ENCODE measurements at places on chromosomes 7 and 10.

- DNase-seq = no peak
Measured at GRCh38 chr10:14008740-14009080, 322.0 kb downstream of the FRMD4A start.

- DNase-seq = peak; percentile 65
Measured at GRCh38 chr7:151877911-151878835, 1.3 kb upstream of the PRKAG2 start.

DNA sequence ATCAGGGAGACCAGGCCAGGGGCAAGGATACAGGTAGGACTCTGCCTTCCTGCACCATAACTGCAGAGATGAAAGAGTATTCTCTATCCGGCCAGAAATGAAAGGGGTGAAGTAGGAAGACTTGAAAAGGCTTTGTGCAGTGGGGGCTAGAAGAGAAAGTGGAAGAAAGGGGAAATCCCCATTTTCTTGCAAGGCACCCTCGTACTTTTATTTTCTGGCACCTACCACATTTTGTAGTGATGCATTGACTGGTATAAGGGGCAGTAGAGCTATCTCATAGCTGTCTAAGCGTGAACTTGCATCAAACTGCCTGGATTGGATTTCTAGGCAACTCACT lies 752 bp upstream of the CAMK2G start:
- no peak for DNase-seq

DNA sequence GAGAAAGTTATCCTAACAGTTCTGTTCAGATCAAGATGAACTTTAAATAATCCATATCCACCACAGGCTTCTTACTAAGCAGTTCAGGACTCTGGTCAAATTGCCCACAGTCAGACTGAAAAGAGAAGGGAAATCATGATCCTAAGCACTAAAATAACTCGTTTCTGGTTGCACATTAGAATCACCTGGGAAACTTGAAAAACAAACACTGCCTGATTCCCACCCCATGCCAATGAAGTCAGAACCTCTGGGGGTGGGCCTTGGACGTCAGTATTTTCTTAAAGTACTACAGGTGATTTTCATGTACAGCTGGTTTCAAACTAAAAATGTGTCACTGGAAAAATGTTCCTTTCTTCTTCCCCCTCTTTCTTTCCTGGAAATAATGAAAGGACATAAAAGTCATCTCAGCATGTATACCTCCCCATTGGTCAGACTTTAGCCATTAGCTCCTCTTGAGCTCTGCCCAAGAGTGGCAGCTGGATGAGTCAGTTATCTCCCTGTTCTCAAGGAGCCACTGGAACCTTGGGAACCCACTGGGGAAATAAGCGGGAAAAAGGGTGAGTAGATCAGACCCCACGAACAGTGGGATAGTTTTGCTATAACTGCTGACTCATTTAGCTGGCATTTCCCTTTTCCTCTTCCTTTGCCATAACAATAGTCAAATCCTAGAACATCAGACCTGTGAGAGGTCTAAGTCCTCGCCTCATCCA lies 75.3 kb upstream of the IL6 start:
- no peak for DNase-seq

DNA sequence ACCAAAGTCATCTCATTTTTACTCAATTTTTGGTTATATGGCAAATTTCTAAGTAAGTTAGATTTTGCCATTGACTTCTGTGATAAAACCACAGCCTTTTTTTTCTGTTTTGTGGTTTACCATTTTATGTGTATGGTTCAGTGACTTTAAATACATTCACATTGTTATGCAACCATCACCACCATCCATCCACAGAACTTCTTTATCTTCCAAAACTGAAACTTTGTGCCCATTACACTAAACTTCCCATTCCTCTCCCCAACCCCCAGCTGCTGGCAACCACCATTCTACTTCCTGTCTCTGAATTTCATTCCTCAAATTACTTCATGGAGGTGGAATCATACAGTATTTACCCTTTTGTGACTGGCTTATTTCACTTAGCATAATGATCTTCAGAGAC lies 280.4 kb upstream of the TCERG1L start:
- DNase-seq = no peak

DNA sequence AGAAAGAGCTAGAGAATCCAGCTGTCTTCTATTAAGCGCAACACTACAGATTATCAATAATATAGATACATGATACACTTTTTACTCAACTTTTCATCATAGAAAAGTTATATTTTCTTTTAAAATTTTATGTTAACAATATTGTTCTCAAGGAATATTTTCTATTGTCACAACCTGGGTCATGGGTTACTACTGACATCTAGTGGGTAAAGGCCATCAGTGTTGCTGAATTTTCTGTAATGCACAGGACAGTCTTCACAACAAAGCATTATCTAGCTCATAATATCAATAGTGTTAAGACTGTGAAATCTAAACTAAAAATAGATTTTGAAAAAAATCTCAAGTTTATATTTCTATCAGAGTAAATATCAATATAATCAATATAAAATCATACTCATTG lies 209.8 kb downstream of the ZNF33B start:
- no peak for DNase-seq

- DNase-seq = no peak
Measured at GRCh38 chr10:43945094-43945730, 296.5 kb upstream of the ZNF32 start.

DNA sequence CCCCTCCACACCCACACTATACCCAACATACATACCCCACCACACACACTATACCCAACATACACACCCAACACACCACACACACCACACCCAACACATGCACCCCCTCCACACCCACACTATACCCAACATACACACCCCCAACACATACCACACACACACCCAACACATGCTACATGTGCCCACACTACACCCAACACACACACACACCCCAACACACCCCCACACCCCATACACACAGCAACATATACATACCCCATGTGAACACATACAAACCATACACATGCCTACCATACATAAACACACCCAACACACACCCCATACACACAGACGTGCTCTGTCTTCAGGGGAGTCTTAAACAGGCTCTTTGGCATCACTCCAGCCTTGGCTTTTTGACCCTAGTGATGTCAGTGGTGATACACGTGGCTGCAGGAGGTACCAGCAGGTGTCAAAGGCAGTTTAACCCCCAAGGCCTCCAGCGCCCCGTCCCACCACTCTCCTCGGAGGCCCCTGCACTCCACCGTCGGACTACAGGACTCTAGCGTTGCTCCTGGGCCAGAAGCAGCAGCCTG lies 73.4 kb downstream of the HIPK2 start:
- no peak for DNase-seq
